ENCODE measurements at places on chromosomes 11 and 22.

DNA sequence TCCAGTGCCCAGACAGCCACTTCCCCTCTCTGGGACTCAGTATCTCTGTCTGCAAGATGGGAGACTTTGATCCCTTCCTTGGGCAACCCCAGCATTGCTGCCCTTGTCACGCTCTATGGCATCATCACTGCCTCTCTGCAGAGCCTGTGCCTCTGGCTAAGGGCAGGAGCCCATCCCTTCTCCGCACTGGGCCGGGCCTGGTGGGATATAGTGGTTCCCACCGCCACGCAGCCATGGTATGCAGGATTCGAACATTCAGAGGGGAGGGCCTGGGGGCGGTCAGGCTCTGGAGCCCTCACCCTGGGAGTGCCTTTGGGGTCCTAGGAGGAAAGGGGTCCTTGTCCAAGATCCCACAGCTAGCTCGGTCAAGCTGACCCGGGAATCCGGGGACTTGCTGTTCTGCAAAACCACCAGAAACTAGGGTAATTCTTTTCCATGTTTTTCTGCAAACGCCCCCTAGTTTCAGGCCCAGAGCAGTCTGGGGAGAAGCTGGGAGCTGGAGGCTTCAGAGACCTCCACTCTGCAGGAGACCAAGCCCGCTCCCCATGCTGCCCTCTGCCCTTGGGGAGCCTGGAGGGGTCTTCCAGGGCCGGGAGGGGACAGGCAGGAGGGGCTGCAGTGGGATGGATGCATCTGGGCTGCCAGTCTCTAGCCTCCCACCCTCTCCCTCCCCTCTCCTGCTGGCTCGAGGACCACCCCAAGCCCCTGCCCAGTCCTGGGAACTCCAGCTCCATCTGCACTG, 24.4 kb upstream of the CBX7 start:
- DNase-seq = no peak

- no peak for DNase-seq
These were observed 60.6 kb downstream of the MICAL2 start for GRCh38 chr11:12170984-12171383.

DNA sequence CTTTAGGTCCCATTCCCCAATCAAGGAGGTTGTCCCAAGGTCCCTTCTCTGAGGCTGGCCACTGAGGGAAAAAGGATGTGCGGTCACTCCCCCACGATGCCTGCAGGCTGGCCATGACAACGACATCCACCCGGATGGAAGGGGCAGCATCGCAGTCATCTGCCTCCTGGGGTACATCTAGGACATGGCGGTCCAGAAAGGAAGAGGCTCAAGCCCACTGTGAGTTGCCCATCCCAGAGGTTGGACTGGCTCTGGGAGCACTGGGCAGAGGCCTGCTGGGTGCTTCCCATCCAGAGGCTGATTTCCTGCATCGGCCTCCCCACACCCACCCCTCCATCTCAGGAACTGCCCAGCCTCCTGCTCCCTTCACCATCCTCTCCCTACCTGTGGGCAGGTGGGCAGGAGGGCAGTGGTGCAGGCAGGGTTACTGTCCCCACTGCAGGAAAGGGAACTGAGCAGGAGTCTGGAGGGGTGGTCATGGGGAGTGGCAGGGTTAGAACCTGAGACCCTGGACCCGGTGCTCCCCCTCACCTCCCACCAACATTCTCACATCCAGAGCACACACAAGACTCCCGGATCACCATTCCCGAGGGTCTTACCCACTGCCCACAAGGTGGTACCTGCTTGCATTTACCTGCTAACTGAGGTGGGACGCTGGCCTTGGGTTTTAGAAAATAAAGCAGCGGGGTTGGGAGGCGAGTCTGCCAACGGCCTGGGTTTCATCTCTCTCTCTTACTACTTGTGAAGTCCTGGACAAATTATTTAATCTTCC, 4.4 kb downstream of the RCE1 start:
- no peak for DNase-seq

DNA sequence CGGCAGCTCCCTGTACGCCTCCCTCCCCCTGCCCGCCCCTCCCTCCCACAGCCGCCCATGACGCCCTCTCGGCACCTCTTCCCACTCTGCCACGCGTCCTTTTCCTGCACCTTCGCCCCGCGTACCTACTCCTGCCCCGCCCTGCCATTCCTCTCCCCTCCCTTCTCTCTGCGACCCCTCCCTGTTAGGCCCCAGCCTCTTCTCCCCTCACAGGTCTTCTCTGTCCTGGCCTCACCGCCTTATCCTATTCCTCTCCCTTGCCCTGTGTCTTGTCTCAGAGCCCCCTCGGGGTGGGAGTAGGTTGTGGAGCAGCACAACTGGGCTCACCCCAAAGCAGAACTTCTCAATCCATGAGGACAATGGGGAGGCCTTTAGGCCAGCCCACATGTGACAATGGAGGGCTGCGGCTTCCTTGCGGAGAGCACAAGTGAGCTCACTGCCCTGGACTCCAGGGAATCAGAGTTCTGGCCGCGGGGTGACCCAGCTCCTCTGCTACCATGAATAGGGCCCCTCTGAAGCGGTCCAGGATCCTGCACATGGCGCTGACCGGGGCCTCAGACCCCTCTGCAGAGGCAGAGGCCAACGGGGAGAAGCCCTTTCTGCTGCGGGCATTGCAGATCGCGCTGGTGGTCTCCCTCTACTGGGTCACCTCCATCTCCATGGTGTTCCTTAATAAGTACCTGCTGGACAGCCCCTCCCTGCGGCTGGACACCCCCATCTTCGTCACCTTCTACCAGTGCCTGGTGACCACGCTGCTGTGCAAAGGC, 539 bp downstream of the SLC35C1 start:
- no peak for DNase-seq

- DNase-seq = no peak
These were observed 141.3 kb downstream of the NAV2 start for GRCh38 chr11:19853920-19854319.

DNA sequence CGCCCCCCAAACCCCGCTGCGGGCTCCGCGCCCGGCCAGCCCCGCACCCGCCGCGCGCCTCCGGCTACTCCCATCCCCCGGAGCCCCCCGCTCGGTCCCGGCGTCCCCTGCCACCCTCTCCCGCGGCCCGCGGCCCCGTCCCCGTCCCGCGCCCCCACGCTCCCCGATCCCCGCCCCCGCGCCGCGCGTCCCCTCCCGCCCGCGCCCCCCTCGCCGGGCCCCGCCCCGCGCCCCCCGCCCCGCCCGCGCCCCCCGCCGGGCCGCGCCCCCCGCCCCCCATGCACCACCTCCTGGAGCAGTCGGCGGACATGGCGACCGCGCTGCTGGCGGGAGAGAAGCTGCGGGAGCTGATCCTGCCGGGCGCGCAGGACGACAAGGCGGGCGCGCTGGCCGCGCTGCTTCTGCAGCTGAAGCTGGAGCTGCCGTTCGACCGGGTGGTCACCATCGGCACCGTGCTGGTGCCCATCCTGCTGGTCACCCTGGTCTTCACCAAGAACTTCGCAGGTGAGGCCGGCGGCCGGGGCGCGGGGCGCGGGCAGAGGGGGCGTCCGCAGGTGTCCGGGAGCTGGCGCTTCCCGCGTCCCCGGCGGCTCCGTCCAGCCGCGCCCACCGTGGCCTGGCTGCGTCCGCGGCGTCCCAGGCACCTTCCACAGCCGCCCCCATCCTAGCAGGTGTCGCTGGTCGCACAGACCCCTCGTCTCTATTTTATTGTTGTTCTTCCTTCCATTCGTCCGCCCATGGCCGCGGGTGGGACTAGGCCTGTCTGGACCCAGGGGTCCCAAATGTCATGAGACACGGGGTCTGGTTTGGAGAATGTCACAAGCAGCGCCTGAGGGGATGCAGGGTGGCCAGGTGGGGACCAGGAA, at the start of gene PANX2:
Gene PANX2, plus strand, starts transcription at position 279 of the 866 bp plus-strand sequence. Its CDS starts 0 bp downstream, at position 279.
- no peak for DNase-seq

- DNase-seq = peak; percentile 71
These were observed at the start of gene SIPA1 for GRCh38 chr11:65637794-65638419. Gene SIPA1 (plus strand): TSS chr11:65638101. CDS start chr11:65640922, 2,821 bp downstream.

DNA sequence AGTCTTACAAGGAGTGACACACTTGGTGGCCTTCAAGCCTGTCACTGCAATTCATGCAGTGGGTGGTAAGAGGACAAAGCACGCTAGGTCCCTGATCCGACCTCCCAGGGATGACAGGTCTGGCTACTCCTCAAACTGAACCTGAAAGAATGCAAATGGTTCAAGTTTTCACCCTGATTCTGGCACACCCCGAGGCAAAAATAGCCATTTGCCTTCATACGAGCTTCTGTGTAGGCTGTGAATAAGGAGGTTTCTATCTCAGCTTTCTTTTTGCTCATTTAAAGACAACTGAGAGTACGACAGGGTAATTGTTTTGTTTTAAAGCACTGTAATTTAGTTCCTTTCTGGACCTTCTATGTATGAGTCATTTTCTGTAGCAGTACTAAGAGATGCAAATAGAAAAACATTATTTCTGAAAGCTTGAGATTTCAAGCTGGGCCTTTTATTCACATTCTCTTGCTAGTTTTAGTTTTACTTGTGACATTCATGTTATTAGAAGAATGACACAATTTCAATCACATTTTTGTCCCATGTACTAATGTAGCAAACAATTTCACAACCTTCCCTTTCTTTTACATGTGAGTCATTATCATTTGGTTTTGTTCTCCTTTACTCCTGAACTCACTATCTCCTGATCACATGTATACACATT, 56.6 kb upstream of the FDX1 start:
- DNase-seq = no peak

GRCh38 chr11:123546515-123546914, 107.9 kb downstream of the SCN3B start:
- DNase-seq = no peak

GRCh38 chr11:71372693-71373657, 75.2 kb downstream of the DHCR7 start:
- DNase-seq = no peak

DNA sequence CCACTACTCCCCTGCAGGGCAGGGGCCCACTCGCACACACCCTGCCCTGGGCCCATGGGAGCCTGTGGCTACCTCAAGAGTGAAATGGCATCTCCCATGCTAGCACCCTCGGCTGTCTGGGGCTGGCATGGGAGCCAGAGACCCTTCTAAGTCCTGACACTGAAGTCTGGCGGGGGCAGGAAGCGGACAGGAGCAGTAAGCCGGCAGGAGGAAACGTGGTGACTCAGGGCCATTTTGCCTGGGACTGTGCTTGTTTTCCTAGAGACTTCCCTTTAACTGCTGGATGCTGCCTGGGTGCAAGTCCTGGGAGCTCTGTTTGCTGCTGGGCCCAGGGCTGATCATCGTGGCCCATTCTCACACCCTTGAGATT, 16.8 kb downstream of the RELT start:
- DNase-seq = no peak

DNA sequence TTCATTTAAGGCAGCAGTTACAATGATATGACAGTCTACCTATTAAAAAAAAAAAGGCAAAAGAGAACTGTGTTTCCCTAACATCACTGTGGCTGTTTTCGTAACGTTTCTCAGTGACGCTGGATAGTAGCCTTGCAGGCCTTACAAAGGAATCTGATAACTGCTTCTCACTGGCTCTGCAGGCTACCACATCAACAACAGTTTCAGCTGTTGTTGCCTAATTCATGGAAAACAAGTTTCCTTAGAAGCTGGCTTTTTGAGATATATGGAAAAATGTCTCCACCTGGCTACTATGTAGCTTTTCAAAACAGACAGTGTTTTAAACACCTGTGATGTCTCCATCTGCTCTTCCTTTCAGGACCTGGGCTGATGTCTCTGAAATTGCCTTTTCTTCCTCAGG, 3.8 kb downstream of the OR51V1 start:
- DNase-seq = no peak

GRCh38 chr22:50082961-50083461, 2.2 kb downstream of the MLC1 start:
- no peak for DNase-seq

- DNase-seq = no peak
These were observed 90.5 kb downstream of the MYEOV start for GRCh38 chr11:69384251-69385143.

- no peak for DNase-seq
These were observed 16.5 kb downstream of the P2RY2 start for GRCh38 chr11:73234471-73235181.

- DNase-seq = no peak
These were observed 20.1 kb downstream of the OVOL1 start for GRCh38 chr11:65806979-65807378.

DNA sequence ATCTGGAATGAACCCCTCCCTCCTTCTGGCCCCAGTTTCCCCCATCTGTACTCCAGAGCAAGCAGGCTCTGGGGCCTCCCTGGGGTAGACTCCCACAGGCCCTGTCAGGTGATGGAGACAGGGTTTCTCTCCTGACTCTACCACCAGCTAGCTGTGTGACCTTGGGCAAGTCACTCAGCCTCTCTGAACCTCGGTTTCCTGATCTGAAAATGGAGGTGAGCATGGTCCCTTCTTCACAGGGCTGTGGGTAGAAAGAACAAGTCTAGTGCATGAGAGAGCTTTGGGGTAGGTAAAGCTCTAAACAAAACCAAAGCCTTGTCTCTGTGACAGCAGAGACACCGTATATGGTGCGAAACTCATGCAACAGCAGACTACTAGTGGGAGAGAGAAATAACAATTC, 5.6 kb downstream of the CD5 start:
- DNase-seq = no peak

- no peak for DNase-seq
These were observed 42.1 kb downstream of the KDM2A start for GRCh38 chr11:67160872-67161783.

GRCh38 chr11:22666688-22667439, 453 bp downstream of the GAS2 start:
- no peak for DNase-seq

GRCh38 chr11:70466154-70466553, 67.8 kb downstream of the CTTN start:
- no peak for DNase-seq

GRCh38 chr11:44159848-44160721, 64.6 kb downstream of the EXT2 start:
- no peak for DNase-seq

DNA sequence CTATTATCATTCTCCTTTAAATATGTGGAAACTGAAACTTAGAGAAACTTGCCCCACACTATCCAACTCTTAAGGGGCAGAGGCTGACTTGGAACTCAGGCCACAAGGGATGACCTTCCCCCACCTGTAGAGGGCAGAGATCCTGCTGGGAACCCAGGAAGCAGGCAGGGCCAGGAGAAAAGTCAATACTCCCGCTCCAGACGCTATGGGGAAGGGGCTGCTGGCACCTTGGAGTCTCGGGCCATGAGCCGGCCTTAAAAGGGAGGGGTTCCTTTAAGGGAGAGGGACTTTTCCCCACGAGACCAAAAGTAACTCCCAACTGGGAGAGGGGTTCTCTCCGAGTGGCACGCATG, 620 bp upstream of the ANO5 start:
- DNase-seq = no peak

GRCh38 chr22:42997582-42998090, 17.3 kb downstream of the PACSIN2 start:
- no peak for DNase-seq

GRCh38 chr22:17751596-17751995, 22.7 kb downstream of the BID start:
- DNase-seq = no peak

GRCh38 chr11:17541330-17541885, 2.8 kb downstream of the USH1C start:
- no peak for DNase-seq
